ENCODE measurements at places on chromosomes 5 and 9.

GRCh38 chr9:126591083-126591482, 22.6 kb upstream of the LMX1B start:
- DNase-seq: no peak

DNA sequence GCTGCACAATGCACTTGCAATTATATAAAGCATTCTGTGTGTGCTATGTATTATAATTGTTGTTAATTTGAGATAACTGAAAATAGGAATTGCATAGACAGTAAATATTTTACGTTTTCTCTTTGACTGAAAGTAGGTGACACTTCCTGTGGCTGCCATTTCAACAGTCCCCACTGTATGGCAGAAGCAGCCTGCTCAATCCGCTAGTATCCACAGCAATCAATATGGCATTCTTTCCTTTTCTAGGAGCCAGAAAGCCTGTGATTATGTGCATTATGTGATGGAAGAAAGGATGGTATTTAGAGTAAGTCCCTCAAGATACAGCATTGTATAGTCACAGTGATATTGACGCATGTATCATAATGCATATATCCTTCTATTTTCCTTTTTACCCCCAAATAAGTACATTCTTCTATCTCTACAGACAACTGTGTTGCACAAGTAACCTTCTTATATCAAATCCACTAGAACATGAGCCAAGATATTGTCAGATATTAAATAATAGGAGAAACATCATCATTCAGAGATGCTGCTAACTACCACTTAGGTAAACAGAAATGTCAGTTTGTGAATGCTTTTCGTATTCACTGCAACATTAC, 59.7 kb downstream of the CARTPT start:
- DNase-seq: peak; percentile 32

GRCh38 chr5:14501353-14502293, 80.0 kb upstream of the OTULINL start:
- no peak for DNase-seq

DNA sequence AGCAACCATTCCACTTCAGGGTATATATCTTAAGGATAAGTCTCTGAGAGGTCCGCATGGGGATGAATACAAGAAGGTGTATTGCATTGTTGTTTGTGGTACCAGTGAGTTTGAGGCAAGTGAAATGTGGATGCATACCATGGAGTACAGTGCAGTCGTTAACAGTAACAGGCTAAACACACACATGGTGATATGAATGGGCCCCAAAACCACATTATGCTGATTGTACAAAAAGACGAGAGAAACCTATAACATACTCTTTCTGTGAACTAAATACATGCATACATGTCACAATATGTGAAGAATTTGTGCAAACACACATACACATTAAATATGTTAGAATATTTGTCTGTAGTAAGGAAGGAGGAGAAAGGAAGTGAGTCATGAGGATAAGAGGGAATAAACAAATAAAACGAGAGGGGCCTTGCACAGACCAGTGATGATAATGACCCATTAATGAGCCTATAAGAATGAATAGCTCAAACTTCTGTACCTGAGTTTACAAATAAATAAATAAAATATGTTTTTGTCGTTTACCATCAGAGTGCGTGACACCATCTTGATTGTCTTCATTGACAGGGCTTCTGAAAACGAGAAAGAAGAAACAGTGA, 66.5 kb upstream of the RICTOR start:
- DNase-seq: no peak

DNA sequence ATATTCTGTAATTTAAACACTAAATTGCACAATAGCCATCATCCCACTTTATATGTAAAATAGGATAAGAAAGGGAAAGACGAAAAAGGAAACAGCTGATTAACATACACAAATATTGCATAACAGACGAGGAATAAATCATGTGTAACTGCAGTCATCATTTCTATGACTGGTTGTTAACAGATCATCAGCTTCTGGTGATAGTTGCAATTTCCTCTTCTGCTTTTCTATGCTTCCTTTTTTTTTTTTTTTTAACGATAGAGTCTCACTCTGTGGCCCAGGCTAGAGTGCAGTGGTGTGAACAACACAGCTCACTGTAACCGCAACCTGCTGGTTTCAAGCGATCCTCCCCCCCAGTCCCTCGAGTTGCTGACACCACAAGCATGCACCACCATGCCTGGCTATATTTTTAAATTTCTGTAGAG, 22.5 kb upstream of the JAKMIP2 start:
- peak; percentile 92 for DNase-seq

DNA sequence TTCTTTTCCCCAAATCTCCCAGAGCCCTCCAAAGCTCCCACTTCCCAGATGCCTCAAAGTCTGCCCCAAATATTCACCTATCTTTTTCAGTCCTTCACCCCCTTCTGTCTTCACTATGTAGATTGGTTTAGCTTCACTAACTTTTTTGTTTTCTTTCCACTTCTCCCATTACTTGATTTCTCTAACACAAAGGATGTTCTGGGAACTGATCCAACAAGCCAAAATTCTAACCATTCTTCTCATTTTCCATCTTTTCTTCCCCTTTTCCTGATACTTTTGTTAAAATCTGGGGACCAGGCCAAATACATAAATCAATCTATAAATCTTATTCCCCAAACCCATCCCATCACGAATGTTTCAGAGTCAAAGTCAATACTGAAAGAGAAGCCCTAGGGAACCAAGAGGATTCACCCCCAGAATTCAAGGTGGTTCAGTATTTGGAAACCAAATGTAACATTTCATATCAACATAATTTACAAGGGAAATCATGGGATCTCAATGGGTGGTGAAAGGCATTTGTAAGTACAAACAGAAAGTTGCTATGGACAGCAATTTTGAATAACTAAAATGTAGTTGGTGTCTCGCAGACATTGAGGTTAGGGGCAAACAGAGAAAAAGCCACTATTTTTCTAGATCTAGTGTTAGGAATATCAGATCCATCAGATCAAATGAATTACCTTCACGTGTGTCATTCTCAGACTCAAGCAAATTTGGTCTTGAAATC, 35.3 kb downstream of the APTX start:
- no peak for DNase-seq

- peak; percentile 36 for DNase-seq
Measured at GRCh38 chr9:13513716-13514444, 234.4 kb upstream of the MPDZ start.

GRCh38 chr9:69760278-69760610, 433 bp upstream of the PTAR1 start:
- DNase-seq: no peak

DNA sequence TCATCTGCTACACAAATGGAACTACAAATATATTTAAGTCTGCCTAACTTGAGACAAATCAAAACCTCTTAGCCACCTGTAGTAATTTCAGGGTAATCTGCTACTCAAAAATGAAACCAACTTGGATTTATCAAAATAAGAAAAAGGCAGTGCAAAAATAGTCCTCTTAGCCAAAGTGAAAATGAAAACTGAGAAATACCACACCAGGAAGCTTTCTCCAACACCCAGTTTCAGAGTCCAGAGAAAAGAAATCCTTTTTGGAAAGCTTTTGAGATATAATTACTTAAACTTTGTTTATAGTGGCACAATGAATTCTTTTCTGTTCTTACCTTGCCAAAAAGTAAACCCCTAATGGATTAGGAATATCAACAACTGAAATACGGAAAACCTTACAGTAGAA, 990.4 kb downstream of the EFNA5 start:
- DNase-seq: peak; percentile 41

DNA sequence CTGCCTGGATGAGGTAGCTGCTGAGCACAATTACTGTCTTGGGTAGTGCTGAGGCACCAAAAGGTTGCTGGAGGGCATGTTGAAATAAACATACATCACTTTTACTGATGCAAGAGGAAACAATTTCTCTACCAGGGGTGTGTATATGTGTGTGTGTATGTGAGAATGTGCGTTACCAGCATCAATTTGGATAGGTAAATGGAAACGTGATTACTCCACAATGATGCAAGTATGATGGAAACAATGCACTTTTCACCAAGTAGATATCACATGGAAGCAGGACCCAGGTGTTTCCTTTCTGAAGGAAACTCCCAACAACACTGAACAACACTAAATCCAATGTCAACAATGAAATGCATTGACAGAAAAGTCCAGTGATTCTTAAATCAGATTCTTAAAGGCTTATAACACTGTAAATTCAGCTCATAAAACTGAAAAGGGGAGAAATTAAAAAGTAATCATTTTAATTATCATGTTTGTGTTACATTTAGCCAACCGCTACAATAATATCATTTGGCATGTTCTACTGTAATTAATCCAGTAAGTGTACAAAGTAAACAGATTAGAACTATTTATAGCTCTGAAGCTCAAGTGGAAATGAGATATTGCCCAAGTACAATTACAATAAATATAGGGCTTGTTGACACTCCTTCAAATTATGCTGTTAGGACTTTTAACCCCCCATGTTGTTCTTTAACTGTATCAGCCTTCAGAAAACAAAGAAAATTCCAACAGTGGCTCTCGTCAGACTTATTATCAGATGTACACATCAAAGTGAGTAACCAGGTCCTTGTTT, 25.3 kb downstream of the YIPF5 start:
- peak; percentile 54 for DNase-seq

DNA sequence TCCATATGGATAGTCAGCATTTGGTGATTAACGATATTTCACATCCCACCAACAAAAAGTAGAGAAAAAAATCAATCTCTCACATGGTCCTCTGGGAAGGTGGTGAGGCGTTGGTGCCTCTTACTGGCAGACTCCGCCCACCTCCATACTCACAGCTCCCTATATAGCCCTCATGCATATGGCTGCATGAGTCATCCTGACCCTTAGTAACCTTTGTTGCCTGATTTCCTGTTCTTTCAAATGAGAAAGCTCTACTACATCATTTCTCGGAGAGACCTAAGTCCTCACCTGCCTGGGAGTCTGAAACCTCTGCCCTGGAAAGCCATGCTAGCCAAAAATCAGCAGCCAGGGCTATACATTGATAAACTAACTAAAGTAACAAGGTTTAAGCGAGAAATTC, 33.3 kb upstream of the ABCA1 start:
- DNase-seq: no peak

DNA sequence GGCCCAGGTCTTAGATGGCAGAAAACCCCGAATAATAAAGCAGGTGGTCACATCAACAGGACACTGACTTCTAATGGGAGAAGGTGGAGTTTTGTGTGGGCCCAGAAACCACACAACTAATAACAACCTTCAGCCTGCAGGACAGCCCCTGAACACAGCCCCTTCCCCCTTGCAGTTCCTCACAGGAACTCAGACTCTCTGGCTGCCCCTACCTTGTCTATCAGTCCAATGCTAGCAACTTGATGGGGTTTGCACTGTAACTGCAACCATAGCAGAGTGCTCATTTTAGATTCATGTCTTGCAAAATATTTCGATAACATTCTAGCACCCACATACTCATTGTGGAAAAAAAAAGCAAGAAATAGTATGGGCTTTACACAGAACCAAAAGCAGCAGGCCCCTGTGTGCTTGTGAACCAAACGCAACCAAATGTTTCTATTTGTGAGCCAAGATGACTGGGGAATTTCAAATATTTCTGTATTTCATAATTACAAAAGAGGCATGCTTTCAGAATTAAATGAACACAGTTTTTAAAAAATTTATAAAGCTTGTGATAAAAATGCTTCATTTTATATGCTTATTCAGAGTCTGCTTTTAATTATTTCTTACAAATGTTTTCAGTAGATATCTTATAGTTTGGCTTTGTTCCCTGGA, 62.7 kb upstream of the PDE4D start:
- DNase-seq: no peak

- no peak for DNase-seq
Measured at GRCh38 chr9:137163365-137163715, 6.5 kb downstream of the LRRC26 start.

DNA sequence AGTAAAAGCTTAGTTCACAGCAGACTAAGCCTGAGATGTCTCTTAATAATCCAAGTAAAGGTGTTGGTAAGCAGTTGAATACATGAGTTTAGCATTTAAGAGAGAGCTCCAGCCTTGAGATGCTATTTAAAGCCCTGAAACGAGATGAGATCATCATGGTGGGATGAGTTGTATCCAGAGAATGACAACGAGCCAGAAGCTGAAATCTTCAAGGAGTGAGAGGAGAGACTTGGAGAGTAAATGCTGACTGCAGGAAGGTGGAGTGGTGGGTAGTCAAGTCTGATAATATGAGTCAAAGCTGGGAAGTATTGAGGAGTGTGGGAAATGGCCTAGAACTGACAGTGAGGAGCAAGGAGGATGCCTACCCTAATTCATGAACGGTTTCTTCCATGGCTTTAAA, 53.7 kb downstream of the PLAC8L1 start:
- DNase-seq: no peak

GRCh38 chr5:98314292-98314691, 459.2 kb upstream of the RGMB start:
- no peak for DNase-seq

DNA sequence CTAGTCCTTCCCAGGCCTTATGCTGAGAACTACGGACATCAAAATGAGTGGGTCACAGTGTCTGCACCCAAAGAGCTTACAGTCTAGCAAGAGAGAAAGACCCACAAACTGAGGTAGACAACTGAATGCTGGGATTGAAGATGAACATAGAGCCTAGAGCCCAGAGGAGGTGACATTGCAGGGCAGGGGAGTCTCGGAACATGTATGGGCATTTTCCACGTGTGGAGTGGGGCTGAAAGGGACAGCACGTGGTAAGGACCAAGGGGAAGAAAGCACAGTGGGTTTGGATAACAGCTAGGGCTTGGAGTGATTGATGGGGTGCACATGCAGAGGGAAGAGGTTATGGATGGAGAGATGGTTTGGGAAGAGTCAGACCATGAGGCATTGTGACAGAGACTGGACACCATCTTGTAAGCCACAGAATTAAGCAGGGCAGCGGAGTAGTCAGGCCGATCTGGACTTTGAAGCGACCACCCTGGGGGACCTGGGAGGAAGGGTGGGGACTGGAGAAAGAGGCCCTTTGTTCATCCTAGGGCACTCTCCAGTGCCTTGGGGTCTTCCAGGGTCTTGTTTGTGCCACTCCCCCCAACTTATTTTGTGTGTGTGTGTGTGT, 47.5 kb upstream of the SH3PXD2B start:
- DNase-seq: peak; percentile 10

DNA sequence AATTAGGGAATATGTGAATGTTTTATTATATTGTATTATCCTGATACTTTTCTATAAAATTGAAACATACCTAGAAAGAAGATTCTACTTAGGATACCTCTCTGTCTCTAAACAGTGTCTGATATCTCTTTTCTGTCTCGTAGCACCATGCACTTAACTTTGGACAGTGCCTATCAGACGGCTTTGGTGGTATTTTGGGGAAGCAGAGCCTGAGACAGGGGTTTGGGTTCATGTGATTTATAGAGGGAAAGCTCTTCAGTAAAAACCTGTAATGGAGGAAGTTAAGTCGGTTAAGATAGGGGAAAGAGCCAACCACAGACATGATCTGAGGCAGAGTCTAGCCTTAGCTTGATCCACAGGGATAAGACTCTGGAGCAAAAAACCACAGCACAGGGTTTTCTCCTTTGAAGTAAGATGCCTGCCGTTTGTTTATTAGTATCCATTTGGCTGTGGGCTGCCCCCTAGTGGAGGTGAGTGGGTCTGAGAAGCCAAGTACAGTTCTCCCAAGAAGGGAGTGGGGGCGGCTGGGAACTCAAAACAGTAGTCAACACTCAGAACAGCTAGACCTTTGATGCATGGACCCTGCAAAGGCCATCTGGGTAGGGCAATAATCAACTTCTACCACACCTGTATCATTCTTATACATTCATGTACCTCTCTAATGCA, 141.2 kb upstream of the ASTN2 start:
- peak; percentile 11 for DNase-seq
